T-helper 2 cell (primary cell): ENCODE measurements at places on chromosomes 6 and 20.

GRCh38 chr20:41175201-41175651, 37.9 kb downstream of the PLCG1 start:
- no peak for DNase-seq

DNA sequence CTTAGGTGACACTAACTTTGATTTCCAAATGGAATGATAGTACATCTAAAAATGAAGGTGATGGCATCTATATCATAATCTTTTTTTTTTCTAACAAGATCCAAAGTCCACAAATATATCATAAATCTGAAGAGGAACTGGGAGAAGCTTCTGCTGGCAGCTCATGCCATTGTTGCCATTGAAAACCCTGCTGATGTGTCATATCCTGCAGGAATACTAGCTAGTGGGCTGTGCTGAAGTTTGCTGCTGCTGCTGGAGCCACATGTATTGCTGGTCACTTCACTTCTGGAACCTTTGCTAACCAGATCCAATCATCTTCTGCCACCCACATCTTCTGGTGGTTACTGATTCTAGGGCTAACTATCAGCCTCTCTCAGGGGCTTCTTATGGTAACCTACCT, 27.4 kb upstream of the KHDC1 start:
- no peak for DNase-seq

DNA sequence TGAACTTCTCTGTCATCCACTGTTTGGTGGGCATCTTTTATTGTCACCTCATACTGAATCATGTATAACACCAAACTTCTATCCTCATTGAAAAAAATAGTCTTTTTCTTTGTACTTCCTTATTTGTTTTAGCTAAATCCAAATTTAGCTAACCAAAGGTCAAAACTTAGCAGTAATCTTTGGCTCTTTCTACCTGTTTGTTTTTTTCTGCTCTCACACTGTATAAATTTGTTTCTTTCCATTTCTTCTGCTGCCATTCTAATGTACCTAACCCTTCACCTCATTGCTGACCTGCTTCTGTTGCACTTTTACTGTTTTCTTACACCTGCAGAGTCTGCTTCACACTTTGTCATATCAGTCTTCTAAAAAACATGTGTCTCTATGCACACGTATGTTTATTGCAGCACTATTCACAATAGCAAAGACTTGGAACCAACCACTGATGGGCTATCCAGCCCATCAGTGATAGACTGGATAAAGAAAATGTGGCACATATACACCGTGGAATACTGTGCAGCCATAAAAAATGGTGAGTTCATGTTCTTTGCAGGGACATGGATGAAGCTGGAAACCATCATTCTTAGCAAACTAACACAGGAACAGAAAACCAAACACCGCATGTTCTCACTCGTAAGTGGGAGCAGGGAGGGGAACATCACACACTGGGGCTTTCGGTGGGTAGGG, 7.2 kb downstream of the ATRN start:
- no peak for DNase-seq

DNA sequence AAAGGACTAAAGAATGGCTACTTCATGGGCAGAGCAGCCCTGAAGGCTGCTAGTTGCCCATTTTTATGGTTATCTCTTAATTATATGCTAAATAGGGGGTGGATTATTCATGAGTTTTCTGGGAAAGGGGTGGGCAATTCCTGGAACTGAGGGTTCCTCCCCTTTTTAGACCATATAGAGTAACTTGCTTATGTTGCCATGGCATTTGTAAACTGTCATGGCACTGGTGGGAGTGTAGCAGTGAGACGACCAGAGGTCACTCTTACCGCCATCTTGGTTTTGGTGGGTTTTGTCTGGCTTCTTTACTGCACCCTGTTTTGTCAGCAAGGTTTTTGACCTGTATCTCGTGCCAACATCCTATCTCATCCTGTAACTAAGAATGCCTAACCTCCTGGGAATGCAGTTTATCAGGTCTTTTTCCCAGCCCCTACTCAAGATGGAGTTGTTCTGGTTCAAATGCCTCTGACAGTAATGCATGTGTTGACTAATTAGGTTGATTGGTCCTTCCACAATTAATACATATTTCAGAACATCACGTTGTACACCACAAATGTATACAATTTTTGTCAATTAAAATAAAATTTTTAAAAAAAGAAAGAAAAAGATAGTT, 139.5 kb downstream of the PDE7B start:
- DNase-seq, result no peak

GRCh38 chr6:16135066-16135465, 6.2 kb downstream of the MYLIP start:
- DNase-seq, result no peak

- no peak for DNase-seq
Measured at GRCh38 chr6:13469693-13470092, 17.7 kb downstream of the GFOD1 start.

DNA sequence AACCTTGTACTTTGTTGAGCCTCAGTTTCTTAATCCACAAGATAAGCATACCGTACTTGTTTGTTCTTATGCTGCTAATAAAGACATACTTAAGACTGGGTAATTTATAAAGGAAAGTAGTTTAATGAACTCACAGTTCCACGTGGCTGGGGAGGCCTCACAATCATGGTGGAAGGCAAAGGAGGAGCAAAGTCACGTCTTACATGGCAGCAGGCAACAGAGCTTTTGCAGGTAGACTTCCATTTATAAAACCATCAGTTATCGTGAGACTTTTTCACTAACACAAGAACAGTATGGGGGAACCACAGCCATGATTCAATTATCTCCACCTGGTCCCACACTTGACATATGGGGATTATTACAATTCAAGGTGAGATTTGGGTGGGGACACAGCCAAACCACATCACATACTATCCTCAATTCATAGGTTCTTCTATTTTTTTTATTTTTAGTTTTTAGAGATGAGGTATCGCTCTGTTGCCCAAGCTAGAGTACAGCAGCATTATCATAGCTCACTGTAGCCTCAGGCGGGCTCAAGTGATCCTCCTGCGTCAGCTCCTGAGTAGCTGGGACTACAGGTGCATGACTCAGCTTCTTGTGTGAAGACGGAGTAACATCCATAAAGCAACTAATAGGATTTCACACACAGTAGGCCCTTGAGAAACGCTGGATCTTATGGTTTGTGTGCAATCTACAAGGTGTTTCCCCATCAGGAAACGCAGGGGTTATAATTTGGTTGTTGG, 76.7 kb upstream of the IYD start:
- DNase-seq, result no peak

DNA sequence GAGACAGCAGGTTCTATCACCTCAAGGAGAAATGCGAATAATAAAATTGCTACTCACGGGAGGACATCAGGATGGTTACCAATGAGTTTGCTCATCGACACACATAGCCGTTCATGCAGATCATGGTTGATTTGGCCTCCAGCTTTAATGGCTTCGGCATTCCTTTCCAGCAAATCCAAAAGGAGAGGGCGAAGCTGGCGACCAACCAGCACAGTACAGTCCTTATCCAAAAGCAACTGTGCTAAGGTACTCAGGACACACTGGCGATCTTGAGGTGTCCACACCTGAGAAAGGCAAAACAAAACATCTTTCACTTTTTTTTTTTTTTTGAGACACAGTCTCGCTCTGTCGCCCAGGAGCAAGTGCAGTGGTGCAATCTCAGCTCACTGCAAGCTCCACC, 16.3 kb downstream of the MDN1 start:
- no peak for DNase-seq
